H7 (cell line): ENCODE measurements at places on chromosomes 16 and 17.

GRCh38 chr16:81707411-81708265 is 71.5 kb upstream of the PLCG2 start:
- no peak for DNase-seq

GRCh38 chr16:78556421-78556820 is 457.0 kb downstream of the WWOX start:
- no peak for DNase-seq

DNA sequence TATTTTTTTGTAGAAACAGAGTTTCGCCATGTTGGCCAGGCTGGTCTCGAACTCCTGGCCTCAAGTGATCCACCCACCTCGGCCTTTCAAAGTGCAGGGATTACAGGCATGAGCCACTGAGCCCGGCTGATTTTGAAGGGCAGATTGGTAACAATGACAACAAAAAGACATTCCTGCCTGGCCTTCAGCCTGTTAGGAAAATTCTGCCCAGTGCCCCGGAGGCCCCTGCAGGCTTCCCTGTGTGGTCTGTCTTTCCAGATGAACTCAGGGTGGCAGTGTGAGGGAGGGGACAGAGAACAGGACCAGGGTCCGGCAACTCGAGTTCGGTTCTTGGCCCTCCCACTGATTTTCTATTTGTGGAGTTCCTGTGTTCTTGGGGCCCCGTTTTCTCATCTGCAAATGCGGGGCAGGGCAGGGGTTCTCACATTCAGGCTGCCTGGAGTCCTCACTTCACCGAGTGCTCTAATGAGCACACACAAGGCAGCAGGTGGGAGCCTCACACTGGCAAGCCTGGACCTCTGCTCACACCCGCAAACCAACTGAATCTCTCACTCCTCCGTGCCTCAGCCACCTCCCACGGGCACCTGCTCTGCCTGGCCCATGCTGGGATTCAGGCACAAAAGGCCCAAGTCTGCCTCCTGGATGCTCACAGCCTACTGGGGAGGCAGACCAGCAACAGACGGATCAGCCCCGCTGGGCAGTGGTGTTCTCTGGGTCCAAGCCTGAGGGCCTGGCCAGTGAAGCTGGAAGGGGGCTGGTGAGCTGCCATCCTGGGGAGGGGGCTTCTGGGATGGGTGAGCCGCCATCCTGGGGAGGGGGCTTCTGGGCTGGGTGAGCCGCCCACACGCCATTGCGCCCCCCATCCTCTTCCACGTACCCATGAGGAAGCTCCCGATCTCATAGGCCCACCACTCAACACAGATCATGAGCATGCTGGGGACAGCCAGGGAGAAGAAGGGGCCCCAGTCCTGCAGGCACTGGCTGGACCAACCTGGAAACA is 10.3 kb downstream of the SLC47A2 start:
- peak; percentile 75 for DNase-seq

GRCh38 chr17:82257473-82257872 is 16.0 kb downstream of the CSNK1D start:
- DNase-seq: peak; percentile 92

- DNase-seq: no peak
These were observed 127.9 kb downstream of the IRX5 start for GRCh38 chr16:55058576-55058975.

- no peak for DNase-seq
These were observed 13.7 kb downstream of the CBX4 start for GRCh38 chr17:79825580-79825921.

DNA sequence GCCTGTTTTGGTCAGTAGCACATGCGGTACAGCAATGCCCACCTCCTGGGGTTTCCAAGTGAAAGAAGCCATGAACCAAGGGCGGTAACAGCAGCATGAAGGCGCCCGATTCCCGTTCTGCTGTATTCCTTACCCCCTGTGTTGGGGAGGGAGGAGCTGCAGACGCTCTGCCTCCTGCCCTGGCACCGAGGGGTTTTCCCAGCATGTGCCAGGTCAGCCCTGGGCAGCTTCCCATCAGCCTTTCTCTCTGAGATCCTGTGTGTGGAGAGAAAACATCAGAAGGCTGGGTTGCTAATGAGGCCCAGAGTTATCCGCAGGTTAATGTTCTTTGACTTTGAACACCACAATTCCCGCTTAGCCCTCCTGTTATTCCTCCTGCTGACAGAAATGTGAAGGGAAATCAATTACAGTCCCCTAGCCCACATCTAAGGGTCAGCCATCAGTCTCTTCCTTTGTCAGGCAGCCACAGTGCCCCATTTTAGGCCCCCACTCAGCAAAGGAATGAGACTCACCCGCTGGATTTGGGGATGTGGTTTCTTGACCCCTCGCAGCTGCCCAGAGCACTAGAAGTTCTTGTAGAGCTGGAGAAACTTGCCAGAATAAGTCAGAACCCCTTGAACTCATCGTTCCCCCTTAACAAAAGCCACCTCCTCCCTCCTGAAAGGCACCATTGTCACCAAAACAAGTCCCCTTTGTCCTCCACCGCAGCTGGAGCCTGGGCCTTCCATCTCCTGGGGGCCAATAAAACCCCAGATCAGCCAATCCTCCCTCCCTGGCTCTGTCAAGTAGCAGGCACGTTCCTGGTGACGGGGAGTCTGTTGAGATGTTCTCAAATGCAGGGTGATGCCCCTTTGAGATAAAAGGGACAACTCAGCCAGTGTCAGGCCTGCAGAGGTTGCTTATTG is 168.5 kb downstream of the KATNIP start:
- DNase-seq: no peak

GRCh38 chr16:22077700-22078313 is 14.5 kb upstream of the VWA3A start:
- peak; percentile 65 for DNase-seq

GRCh38 chr16:1403733-1404132 is 10.8 kb downstream of the UNKL start:
- peak; percentile 39 for DNase-seq

DNA sequence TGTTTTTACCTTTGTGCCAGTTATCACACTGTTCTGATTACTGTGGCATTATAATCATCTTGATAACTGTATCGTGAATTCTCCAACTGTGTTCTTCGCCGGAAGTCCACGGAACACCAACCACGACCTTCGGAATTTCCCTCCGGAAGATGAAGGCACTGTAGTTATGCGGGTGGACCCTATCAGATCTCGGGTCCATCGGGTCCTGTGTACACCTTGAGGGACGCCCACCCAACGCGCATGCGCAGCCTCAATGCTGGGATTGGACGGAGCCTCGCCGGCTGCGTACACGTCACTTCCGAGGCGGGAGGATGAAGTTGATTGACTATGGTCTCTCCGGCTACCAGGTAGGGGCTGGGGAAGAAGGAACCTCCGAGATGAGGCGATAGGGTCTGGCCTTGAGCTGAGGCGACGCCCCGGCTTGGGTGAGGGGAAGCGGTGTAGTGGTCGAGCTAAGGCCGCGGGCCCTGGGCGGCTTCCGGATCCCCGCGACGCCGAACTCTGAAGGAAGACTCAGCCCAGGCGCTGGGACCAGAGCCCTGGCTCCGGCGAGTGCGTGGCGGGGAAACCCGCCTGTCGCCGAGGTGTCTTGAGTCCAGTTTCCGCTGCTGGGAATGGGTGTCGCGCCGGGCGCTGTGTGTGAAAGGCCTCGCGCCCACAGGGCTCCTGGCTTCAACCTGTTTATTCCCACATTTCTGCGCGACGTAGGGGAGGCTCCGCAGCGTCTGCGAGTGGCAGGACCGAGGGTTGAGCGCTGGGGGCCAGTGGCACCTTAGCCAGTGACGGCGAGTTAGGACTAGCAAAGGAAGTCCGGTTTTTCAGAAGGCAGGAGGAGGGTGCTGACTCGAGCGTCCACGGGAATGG is at the start of gene DHRS7B:
DHRS7B (plus strand) TSS at position 320 of the 864 bp plus-strand sequence; CDS start at position 328, 8 bp downstream.
- peak; percentile 96 for DNase-seq

DNA sequence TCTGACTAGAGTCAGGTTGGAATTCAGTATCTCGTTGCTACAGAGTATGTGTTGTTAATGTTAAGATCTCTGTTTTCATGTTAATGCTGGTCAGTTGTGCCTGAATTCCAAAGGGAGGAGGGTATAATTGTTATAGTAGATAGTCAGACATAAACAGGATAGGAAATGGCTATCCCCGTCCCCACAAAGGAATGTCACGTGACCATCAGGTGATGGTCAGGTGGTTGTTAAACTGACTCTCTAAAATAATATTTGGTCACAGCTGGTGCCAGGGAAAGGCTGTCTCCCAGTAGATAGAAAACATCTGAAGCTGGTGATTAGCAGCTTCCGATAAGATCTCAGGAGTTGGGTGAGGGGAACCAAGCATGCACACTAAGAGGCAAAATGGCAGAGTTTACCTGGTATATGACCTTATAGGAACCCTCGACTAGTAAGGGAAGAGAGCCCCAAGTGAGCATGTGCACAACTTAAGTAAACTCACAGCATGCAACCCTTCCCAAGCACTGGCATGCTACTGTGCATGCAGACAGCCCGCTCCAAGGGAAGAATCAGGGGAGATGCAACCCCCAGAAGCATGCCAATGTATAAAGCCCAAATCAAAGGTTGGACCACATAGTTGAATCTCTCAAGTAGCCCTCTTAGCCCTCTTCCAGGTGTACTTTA is 27.4 kb upstream of the SLC6A2 start:
- no peak for DNase-seq

GRCh38 chr17:74432424-74432690 is 469 bp downstream of the GPRC5C start:
- peak; percentile 90 for DNase-seq

DNA sequence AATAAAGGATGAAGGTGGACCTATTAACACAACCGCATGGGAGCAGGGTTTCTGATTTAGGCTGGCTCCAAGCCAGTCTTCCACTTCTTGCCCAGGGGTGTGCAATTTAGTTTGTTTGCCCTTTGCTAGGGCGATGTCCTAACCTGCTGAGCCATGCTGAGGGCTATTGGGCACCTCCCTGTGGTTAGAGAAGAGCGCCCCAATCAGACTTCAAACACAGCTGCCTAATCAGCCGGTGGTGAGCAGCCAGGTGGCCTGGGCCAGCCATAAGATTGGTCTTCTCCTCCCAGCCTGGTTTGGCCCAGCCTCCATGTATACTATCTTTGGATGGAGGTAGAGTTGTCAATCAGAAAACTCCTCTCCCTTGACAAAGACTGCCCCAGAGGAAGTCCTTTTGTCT is 15.7 kb downstream of the TMEM94 start:
- no peak for DNase-seq
